Esophagus squamous epithelium (tissue), 5 donors: ENCODE measurements at places on chromosomes 1 and 21.

DNA sequence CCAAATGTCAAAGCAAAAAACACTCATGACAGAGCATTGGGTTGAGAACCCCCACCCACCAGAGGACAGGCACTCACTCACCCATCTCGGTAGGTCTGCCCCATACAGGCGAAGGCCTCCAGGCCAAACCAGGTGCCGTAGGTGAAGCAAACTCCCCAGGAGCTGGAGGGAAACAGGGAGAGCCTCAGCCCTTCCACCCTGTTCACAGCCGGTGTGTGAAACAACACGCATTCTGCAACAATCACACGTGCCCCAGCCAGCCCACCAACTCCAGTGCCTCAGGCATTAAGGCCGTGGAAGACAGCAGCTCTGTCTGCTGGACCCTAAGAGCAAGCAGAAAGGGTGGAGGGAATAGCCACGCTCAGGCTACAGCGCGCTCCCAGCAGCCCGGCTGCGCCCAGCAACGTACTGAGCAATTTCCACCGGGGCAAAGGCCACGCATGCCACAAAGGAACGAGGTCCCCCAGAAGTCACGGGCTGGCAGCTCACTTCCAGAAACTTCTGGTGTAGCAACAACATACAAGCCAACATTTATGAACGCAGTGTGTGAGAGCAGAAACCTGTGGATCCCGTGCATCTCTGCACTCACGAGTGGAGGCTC is 11.4 kb upstream of the SPATC1L start:
- H3K4me3 ChIP-seq = no peak overlapping the region
- H3K27ac ChIP-seq = no peak overlapping the region
- peaks cover 100% of the 10 kb centered on the region for H3K36me3 ChIP-seq
- no peak for DNase-seq
- no peaks in the 10 kb centered on the region for H3K4me1 ChIP-seq
- H3K27me3 ChIP-seq = no peaks in the 10 kb centered on the region

DNA sequence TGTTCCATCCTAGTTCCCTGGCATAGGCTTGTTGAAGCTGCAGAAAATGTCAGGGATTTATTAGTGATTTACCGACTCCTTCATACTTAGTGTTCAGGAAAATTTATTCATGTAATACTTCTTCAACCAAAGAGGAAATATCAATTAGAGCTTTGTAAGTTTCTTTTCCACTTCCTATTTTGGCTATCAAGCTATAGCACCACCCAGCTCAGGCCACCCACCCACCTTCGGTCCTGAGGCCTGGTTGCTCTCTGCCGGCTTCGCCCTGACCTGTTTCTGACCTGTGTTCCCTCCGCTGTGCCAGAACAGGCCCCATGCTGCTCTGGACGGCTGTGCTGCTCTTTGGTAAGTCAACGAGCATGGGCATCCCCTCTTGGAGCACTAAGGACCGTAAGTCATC is at the start of gene FCRL6:
TSS of gene FCRL6 (plus strand) at position 250 of the 400 bp plus-strand sequence. CDS start at position 315, 65 bp downstream.
- no peak within 1 kb of the TSS for H3K27ac ChIP-seq
- no peak for DNase-seq
- no peak within 1 kb of the TSS for H3K4me3 ChIP-seq
- H3K4me1 ChIP-seq = no peaks in the 10 kb centered on the region
- no peaks in the 10 kb centered on the region for H3K36me3 ChIP-seq

DNA sequence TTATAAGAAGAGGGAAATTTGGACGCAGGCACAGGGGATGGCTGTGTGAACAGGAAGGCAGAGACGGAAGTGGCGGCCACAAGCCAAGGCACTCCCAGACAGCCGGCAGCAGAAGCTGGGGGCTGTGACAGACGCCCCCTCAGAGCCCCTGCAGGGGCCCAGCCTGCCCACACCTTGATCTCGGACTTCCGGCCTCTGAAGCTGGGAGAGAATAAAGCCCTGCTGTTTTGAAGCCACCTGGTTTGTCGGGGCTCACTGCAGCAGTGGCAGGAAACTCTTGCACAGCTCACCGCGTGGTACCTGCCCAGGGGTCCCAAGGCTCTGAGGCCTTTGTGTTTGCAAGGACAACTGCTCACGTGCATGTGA is 13.7 kb downstream of the MEGF6 start:
- no peaks in the 10 kb centered on the region for H3K36me3 ChIP-seq
- H3K27me3 ChIP-seq = no peaks in the 10 kb centered on the region

DNA sequence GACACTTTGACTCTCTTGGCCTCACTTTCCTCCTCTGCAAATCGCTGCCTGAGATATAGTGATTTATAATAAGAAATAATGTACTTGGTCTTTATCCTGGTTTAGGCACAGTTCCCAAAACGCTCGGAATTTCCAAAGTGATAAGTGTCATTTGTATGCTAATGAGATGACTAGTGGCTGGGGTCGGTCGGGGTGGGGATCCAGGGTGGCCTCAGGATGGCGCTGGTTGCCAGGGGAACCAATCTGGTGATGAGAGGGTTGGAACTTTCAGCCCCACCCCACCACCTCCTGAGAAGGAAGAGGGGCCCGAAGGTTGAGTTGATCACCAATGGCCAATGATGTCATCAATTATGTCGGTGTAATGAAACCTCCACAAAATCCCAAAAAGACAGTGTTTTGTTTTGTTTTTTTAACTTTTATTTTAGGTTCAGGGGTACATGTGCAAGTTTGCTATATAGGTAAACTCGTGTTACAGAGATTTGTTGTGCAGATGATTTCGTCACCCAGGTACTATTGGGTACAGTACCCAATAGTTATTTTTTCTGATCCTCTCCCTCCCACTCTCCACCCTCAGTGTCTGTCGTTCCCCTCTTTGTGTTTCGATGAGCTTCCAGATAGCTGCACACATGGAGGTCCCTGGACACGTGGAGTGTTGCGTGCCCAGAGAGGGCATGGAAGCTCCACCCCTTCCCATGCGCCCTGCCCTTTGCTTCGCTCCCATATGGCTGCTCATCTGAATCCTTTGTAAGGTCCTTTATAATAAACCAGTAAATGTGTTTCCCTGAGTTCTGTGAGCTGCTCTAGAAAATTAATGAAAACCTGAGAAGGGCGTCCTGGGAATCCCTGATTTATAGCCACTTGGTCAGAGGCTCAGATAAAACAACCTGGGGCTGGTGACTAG is 97.2 kb downstream of the KCNN3 start:
- no peak overlapping the region for H3K27ac ChIP-seq
- no peaks in the 10 kb centered on the region for H3K36me3 ChIP-seq
- no peaks in the 10 kb centered on the region for H3K27me3 ChIP-seq
- H3K4me3 ChIP-seq = no peak overlapping the region

DNA sequence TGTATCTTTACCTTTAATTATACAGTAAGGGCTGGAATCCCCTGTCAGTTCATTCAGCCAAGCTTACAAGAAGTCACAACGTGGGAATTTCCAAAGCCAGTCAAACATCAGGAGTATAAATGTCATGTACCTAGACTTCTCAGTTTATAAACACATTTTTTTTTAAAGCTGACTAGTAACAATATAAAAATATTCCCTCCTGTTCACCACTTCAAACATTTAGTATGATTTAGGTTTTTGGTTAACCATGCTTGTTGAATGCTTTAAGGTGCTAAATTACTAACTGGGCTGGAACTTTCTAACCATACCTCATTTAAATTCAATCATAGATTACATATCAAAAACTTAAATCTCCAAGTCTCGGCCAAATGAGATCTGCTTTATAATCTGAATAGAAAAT is 44.0 kb downstream of the JAK1 start:
- no peak overlapping the region for H3K4me3 ChIP-seq
- no peaks in the 10 kb centered on the region for H3K27me3 ChIP-seq
- no peak overlapping the region for H3K27ac ChIP-seq
- no peaks in the 10 kb centered on the region for H3K36me3 ChIP-seq
